ENCODE measurements at places on chromosomes 12 and 14.
A peak's percentile ranks its signal among the peaks of the same experiment; 100 is the strongest.

GRCh38 chr14:24274101-24274543 is 2.7 kb upstream of the RABGGTA start:
- peak; percentile 88 for DNase-seq

DNA sequence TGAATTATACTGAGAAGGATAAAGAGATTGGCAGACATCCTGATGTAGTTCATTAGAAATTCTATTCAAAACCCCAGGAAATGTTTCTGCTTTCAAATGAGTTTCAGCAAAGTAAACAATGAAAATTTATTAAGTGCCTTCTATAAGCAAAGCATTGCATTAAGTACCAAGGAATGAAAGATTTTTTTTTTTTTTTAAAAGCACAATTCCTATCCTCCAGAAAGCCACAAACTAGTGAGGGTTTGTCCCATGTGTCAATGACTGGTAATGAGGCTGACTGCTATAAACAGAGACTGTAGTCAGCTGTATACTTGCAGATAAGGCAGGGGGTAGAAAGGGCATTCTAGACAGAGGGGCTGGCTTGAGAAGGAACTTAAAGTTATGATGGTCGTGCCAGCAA is 6.7 kb downstream of the ANO4 start:
- DNase-seq, result no peak

DNA sequence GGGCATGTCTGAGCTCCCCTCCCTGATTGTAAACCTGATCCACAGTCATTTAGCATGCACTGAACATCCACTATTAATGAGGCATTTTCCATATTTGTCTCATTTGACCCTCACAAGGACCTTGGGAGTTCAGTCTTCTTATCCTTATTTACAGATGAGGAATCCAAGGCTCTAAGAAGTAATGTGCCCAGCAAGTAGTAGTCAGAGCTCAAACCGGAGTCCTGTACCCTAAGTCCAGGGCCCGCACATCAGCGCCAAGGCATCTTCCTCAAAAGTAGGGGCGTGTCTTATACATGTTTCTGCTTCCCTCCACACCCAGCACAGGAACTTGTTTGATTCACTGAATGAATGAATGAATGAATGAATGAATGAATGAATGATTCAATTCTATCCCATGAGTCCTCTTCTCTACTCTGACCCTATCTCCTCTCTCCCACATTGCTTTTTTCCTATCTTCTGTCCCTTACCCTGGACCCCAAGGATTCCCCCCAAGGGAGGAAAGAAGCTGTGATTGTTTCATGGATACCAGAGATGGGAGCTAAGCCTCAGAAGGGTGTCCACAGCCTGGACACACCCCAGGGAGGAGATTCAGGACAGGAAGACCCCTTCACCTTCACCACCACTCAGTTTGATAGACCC is 21.8 kb upstream of the KRT8 start:
- no peak for DNase-seq

DNA sequence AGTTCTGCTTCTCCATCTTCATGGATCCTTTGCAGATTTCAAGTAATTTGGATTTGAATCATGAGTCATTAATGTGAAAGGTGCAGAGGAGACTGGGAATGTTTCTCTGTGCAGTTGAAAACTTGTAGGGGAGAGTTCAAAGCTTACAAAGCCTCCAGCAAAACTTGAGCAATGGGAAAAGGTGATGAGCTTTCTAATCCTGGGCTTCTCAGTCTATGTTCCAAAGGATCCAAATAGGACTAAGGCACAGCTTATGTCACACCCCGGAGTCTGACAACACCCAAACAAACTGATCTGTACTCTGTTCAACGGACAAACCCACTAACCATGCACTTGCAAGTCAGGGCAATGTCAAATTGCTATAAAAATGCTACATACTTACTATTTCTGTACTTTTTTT is 134.8 kb downstream of the DUSP6 start:
- DNase-seq, result no peak

GRCh38 chr12:3097186-3097804 is 20.1 kb downstream of the TSPAN9 start:
- DNase-seq, result no peak

DNA sequence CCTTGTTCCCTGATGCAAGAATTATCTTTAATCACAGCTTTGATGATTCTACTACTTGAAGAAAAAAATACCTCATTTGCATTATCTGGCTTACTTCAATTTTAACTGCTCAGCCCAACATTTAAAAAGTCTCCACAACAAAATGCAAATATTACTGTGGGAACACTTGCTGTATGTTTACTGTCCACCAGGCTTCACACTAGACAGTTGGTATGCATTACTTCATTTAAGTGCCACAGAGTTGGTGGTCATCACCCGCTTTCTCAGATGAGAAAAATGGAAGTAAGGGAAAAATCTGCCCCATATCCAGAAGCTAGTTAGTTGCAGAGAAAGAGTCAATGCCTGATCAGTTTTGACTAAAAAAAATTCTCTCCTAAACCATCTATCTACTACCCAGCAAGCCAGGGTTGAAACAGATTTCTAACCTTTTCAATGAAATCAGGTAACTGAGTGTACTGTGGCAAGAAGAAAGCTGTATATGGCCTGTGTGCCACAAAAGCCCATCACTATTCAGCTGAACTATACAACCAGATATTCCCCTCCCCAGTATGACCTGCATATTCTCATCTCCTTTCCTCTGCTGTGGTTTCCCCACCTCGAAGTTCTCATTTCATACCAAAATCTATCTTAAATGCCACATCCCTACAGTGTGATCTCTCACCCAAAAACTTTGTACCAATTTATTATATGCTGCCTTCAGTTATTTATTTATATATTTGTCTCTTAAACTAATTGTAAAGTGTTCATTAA is 90.3 kb downstream of the ATP2B1 start:
- no peak for DNase-seq

DNA sequence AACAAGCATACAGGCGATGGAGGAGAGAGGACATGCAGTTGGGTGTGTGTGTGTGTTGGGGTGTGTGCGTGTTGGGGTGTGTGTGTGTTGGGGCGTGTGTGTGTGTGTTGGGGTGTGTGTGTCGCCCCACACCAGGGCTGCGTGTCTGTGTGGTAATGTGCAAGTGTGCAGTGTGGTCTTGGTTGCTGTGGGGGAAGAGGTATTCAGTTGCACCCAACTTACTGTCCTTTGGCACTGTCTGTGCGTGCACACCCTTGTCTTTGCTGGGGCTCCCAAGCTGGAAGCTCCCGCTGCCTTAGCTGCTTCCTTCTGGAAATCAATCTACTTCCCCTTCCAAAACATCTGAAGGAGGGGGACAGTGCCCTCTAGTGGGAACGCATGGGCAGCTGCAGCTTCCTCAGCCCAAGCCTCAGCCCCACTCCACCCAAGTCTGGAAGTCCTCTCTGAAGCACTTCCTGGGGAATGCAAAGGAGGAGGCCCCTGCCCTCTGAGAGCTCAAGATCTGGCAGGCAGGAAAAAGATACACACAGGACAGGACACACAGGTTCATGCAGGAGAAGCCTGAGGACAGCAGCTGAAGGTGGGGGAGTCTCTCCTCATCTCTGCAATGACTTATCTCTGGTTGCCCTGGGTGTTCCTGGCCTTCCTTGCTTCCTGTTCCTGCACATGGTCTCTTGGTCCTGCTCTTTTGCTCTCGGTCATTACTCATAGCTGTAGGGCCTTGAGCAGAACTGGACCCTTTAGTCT is 13.1 kb downstream of the ASIC1 start:
- peak; percentile 84 for DNase-seq

DNA sequence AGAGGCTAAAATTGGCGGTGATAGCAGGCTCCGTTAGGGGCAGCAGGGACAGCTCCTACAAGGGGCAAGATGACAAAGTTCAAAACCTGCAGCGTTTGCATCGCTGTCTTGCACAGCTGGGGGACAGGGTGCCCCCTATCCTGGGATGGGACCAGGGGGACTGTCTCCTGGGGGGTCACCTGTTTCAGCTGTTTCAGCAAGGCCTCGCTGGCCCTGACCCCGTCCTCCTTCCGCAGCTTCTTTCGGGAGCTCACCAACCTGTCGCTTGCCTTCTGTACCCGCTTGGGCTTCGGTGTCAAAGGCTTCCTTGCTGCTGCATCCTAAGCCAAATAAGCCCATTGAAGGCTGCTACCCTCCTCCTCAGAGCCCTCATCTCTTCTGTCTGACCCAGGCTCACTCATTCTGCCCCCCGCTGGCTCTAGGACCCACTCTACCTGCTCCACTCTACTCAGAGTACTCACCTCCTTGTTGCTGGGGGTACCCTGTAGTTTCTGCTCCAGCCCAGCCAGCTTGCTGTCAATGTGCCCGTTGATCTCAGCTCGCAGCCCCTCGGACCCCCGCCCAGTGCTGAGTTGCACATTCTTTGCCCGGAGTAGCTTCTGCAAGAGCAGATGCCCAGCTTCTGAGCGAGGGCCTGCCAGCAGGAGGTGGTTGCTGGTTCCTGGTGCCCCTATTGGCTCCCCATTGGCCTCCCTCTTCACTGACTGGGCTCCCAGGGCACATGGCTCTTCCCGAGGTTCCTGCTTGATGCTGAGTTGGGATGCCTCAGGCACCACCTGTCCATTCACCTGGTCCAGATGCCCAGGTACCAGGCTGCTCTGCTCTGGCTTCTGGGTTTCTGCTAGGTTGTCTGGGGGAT is 12.4 kb upstream of the PRKAG1 start:
- DNase-seq, result no peak

DNA sequence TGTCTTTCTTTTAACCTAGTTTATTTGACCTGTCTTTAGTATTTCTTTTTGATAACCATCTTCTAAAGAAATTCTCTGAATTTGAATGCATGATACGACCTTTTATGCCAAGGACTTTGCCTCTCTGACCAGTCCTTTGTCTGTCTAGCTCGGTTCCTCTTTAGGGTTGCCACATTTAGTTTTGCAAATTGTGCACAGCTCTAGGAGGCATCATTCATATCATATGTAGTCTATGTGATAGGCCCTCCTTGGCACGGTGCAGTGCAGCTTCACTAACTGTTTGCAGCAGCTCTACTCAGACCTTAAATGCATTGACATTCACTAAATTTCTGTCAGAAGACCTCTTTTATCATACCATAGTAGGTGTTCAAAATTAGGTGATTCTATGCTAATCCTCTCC is 75.6 kb downstream of the USP15 start:
- peak; percentile 42 for DNase-seq

GRCh38 chr12:75661908-75662307 is 150.5 kb upstream of the KRR1 start:
- no peak for DNase-seq

DNA sequence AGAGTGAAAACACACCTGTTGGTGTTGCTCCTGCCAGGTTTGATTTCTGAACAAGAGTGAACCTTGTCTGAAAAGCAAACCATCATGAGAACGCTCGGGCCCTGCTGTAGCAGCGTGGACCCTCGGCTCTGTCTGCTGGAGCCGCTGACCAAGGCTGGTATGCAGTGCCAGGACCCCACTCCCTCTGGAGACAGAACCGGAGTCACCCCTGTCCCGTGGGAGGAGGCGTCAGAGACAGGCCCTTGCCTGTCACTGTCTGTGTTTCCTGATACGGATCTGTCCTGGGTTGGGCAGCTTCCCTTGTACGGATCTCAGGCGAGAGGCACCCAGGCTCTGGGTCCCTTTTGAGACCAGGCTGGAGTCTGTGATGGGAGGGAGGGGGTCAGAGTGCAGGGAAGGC is 111.6 kb downstream of the ADGRD1 start:
- no peak for DNase-seq

GRCh38 chr12:22459838-22460490 is 84.4 kb downstream of the C2CD5 start:
- DNase-seq, result peak; percentile 76

- DNase-seq, result no peak
These were observed 521.2 kb upstream of the TBX3 start for GRCh38 chr12:115204957-115205754.

- peak; percentile 91 for DNase-seq
These were observed 5.2 kb downstream of the NFKBIA start for GRCh38 chr14:35399083-35399937.

GRCh38 chr12:77816196-77816595 is 14.5 kb upstream of the NAV3 start:
- no peak for DNase-seq

- DNase-seq, result no peak
These were observed 242.7 kb downstream of the BCL11B start for GRCh38 chr14:99029145-99029915.

- no peak for DNase-seq
These were observed 265.5 kb downstream of the ZFP36L1 start for GRCh38 chr14:68527329-68527851.

DNA sequence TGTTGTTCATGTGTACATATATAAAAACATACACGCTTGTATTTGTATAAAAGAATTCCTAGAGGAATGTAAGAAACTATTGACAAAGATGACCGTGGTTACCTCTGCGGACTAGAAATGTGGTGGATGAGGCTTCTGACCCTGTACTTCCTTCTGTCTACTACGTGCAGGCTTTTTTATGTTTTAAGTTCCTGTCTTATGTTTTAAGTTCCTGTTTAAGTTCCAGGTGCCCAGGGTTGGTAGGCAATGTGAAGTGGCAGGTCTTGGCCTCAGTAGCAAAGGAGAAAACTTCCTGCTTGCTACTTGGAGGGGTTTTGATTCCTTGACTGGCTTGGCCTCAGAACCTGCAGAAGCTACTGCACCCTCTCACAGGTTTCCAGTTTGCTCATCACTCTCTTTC is 11.6 kb downstream of the POMT2 start:
- no peak for DNase-seq

GRCh38 chr12:130339951-130340350 is 2.3 kb downstream of the PIWIL1 start:
- no peak for DNase-seq

DNA sequence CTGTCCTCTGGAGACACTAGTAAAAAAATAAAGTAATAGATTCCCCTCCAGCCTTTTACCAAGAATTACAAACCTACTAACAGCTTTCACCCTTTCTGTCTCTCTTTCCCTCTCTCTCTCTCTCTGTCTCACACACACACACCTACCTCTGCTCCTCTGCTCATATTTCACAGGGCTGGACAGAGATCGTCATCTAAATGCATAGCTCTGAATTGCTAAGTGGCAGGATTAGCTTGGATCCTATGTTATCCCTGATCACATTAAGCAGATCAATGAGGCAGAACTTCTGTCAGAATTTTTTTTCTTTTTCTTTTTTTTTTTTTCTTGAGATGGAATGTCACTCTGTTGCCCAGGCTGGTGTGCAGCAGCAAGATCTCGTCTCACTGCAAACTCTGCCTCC is 22.9 kb downstream of the VCPKMT start:
- no peak for DNase-seq

DNA sequence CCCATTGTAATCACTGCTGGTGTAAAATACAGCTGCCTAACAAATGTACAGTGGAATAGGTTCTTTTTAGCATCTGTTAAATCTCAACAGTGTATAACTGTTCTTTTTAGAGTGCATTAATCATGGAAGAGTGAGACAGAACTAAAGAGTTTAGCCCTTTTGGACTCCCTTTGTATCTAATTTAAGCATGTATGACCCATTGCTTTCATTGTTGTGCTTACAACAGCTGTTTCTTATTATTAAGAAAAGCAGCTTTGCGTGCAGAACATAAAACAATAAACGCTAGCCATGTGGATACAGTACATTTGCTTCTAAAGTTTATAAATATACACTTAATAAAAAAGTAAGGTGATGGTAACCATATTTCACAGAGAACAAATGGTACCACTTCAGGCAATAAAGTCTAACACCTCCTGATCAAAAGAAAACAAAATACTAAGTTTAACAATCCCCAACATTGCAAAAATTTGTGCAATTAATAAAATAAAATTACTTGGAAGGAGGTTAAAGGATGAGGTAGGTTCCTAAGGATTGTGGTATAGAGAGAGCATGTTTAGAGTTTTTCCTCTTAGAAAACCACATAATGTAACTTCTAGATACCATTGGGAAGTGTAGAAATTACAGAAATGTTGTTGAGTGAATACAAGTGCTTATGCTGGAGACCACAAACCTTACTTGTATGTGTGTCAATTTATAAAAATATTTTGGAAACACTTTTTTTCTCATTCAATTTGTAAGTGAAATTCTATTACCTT is 448.7 kb downstream of the SLC6A15 start:
- DNase-seq, result no peak

Data from suppressor macrophage treated with lipopolysaccharide for 1 hour (primary cell).